ENCODE measurements at places on chromosomes 6 and 20.

DNA sequence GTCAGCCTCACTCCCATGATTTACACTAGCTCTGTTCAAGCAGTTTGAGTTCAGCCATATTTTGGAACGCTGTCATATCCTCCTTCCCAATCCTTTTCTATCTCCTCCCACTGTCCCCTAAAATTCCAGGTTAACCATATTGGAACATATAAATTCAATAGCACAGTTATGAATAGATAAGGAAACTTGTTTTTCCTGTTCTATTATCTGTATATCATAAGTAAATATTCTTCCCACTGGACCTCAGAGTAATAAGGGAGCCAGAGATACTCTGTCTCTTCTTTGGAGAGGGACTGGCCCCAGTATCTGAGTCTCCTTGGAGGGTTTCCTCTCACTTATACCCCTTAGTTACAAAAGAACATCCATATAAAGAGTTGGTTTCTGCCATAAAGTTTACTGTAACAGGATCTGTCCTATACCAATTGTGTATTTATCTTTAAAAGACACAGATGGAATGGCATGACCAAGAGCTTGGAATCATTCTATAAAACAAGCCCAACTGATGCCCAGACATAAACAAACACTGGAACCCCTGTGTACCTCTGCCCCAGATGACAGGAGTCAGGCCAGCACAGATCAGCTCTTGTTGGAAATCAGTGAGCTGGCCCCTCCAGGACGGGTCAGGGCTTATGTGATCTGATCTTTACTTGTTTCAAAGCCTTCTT, 67.1 kb downstream of the EPB41L2 start:
- DNase-seq, result no peak

DNA sequence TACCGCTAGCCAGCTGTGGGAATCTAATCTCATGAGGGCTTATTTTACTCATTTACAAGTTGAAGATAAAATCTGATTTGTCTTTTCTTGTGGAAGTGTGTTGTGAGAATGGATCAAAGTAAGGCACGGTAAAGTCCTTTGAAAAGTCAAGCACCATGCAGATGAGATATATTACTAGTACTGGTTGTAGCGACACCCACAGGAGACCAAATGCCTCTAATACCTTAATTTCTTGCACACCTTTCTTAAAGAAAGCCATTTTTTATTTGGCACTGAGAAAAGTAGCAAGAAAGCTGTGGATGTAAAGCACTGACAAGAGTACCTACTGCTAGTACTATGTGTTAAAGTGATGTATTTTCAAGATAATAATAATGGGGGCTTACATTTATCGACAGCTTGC, 191.0 kb upstream of the MMS22L start:
- DNase-seq, result no peak

GRCh38 chr6:131197716-131198115, 62.4 kb downstream of the AKAP7 start:
- peak; percentile 19 for DNase-seq

DNA sequence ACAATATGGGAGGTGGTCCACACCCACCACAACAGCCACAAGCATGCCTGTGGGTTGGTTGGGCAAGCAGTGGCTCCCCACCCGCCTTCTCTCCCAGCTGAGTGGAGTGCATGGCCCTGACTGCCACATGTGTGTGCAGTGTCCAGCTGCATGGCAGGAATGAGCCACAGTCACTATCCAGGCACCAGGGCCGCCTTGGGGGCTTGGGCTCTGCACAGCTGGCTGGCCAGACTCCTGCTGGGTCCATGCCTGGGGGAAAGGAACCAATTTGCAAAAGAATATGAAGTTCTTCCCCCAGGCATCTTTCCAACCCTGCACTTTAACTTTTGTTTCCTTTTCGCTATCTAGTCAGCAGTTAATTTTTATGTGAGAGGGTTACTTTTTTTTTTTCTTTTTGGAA, 11.6 kb upstream of the ASCC3 start:
- no peak for DNase-seq

GRCh38 chr6:6932968-6933367, 174.8 kb upstream of the RREB1 start:
- no peak for DNase-seq

- DNase-seq, result no peak
Measured at GRCh38 chr6:136034422-136034821, 182.9 kb downstream of the PDE7B start.

DNA sequence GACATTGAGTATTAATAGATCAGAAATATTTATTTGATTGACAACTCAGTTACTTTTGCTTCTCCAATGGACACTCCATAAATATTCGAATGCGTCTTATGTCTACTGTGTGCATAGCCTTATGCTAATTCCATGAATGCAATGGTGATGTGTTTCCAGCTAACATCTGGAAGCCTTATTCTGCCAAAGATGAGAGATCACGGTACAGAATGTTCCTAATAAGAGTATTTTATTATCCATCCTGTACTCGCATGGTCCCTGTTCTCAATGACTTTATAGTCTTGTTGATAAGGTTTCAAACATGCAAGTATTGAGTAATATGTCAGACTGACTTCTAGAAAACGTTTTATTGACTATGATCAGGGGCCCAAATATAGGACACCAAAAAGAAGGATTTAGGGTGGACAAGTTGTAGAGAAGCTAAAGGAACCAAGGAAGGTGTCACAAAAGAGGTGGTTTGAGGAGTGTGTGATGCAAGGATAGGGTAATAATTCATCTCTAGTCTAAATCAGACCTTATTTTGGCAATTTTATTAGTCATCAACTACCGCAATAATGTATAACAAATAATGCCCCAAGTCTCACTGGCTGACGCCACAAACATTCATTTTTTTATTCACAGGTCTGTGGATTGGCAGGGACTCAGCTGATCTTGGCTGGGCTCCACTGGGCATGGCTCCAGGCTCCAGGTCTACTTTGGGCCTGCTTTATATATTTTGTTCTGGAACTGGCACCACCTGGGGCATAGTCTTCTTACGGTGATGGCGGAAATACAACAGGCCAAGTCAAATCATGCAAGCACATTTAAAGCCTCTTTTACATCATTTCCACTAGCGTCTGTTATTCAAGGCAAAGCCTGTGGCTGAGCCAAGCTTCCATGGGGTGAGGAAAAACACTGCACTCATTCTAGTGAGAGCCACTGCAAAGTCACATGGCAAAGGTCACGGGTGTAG, 24.5 kb upstream of the CD83 start:
- no peak for DNase-seq

DNA sequence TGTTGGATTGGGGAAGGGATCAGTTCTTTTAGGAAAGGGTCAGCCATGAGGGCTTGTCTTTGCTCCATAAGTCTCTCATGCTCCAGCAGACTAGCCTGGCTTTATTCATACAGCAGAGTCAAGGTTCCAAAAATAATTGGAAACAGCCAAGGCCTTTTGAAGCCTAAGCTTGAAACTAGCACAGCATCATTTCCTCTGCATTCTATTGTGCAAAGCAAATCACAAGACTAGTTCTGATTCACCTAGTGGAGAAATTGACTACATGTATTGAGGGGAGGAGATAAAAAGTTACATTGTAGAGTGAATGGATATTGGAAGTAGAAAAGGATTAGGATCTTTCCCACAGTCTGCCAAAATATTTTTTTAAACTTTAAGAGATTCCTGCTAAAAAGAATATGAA, 159.3 kb upstream of the PLCB4 start:
- DNase-seq, result no peak

DNA sequence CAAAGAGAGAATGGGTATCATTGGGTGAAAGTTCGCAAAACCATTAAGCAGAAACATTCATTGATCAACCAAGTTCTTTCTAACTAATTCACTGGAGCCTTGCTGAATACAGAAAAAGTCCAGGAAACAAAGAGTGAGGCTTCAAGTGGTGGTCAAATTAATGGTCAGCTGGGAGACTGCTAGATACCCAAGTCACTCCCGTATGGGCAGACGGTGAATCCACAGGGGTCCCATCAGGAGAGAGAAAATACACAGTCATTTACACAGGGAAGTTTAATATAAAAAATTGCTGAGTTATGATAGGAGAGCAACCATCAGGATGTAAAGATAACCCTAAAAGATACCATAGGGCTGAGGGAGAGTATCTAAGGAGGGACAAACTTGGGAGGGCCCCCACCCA, 198.7 kb upstream of the DTNBP1 start:
- no peak for DNase-seq

- no peak for DNase-seq
Measured at GRCh38 chr6:7992002-7992815, 72.0 kb downstream of the BLOC1S5 start.

DNA sequence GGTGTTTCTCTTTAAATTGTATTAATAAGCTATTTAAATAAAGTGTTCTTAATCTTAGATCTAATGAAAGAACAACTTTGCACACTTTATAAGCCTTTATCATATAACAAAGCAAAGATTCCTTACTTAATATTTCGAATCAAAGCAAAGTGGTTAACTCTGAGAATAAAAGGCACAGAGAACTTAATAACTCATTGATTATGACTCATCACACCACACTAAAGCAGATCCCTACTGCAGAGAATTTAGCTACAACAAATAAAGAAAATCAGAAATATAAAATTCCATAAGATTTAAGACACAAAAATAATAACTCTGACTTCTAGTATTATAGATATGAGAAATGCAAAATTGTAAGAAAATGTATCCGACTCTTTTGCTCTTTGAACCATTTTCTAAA, 135.6 kb upstream of the RUNX2 start:
- no peak for DNase-seq

DNA sequence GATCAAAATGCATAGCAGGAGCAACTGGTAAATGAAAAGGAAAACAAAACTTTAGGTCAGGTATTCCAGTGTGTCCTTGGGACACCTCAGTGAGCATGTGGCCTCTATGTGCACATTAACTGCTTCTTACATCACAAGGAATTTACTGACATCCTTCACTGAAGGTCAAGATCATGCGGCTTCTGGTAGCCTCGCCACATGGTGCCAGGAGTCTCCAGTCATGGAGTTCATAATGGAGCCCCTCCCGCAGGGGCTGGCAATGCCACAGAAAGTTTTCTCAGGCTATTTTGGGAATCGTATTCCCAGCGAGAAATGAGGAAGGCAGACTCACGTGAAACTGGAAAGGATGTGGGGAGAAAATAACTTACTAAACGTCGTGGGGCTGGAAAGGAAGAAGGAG, 19.7 kb upstream of the SLC22A3 start:
- DNase-seq, result no peak

GRCh38 chr6:7899101-7899888, 11.3 kb downstream of the TXNDC5 start:
- DNase-seq, result no peak

- no peak for DNase-seq
Measured at GRCh38 chr20:4226330-4227084, 211.1 kb upstream of the RNF24 start.

DNA sequence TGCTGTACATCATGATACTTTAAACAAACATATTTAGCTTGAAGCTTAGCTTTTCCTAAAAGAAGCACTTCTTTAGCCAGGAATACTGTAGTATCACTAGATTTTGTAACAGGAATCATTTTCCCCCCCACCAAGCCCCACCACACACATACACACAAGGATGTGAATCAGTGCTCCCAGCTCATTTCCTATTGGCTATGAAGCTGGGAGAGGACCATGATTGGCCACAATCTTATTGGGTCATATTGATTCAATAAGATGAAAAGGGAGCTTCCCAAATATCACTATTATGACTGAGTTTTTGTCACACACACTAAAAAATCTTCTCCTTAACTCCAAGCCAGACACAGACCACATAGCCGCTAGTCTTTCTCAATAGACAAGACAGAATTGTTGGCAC, 140.5 kb upstream of the TNFAIP3 start:
- no peak for DNase-seq

DNA sequence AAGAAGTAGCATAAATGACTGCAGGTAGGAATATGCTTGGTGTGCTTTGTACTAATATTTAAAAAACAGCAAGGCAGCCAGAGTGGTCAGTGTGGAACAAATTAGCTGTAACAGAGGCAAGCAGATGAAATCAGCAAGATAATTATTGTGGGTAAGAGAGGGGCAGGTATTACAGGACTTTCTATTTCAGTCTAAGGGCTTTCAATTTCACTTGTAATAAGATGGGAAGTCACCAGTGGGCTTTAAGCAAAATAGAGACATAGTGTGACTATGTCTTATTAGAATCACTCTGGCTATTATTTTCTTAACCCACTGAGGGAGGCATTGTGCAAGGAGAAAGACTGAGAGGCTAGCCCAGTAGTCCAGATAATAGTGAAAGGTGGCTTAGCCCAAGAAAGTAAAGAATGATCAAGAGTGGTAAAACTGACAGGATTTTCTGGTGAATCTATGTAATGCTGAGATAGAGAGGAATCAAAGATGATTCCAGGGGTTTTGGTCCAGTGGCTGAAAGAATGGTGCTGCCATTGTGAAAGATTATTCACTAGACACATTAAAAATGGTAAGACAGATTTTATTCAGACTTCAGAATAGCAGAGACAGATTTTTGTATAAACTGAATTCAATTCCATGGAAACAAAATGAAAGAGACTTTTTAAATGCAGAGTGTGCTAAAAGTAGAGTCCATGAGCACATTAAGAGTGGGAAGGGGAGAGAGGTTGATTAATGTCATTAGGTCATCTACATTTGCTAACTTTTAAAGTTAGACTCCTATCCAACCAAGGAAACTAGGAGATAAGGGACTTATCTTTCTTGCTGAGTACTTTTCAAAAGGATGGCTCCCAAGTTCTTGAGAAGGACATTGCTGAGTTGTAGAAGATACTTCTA, 1136.0 kb downstream of the HACE1 start:
- DNase-seq, result no peak

GRCh38 chr20:25389858-25390537, 637 bp downstream of the ABHD12 start:
- DNase-seq, result no peak

- no peak for DNase-seq
Measured at GRCh38 chr20:25532015-25532751, 53.1 kb downstream of the NINL start.

DNA sequence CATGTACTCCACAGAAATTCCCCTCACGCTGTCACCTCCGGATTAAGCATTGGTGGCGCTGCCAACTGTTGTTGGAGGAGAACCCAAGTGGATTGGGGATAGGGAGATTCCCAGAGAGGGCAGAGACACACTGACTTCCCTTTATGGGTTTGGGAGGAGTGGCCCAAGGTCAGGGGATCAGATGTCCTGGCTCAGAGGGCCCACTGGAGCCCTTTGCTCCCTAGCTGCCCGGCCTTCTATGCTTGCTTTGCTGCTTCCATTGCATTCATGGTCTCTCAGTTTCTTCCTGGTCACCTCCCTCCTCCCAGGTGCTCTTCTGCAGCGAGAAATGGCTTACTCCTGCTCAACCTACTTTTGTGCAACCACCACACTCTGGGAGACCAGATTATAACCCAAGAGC, 14.3 kb downstream of the CUL9 start:
- no peak for DNase-seq
